ENCODE measurements at places on chromosomes 6 and 20. TPM values are rescaled to one million over a fixed set of nuclear protein-coding genes. Genes with fewer than 3 reads are reported as not detected.

DNA sequence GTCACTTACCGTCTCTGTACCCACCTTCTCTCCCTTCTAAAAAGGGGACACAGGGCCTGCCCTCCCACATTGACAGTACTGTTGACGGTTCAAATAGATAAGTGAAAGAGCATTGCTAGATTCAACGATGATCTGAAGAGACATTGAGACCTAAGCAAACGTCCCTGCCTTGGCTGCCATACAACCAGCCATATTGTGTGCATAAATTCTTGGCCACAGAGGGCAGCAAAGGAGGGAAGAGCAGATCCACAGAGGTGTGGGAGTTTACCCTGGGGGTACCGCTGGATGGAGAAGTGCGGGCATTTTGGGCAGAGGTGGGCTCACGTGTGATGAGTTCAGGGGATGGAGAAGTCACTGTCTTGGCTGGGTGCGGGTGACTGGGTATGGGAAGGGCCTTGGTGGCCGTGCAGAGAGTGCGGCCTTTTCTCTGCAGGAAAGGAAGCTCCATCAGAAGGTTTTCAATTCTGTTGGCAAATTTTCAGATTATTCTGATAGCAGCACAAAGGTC lies 85.6 kb downstream of the POPDC3 start:
- no peaks in the 10 kb centered on the region for H3K36me3 ChIP-seq
- no peak for DNase-seq
- no peaks in the 10 kb centered on the region for H3K4me1 ChIP-seq
- no peak overlapping the region for H3K27ac ChIP-seq

GRCh38 chr6:19325335-19325789 lies 511.8 kb upstream of the ID4 start:
- no peaks in the 10 kb centered on the region for H3K36me3 ChIP-seq
- no peak overlapping the region for H3K4me3 ChIP-seq
- no peak overlapping the region for H3K27ac ChIP-seq
- H3K27me3 ChIP-seq: no peaks in the 10 kb centered on the region
- H3K4me1 ChIP-seq: peaks cover 8% of the 10 kb centered on the region
- no peak for DNase-seq

DNA sequence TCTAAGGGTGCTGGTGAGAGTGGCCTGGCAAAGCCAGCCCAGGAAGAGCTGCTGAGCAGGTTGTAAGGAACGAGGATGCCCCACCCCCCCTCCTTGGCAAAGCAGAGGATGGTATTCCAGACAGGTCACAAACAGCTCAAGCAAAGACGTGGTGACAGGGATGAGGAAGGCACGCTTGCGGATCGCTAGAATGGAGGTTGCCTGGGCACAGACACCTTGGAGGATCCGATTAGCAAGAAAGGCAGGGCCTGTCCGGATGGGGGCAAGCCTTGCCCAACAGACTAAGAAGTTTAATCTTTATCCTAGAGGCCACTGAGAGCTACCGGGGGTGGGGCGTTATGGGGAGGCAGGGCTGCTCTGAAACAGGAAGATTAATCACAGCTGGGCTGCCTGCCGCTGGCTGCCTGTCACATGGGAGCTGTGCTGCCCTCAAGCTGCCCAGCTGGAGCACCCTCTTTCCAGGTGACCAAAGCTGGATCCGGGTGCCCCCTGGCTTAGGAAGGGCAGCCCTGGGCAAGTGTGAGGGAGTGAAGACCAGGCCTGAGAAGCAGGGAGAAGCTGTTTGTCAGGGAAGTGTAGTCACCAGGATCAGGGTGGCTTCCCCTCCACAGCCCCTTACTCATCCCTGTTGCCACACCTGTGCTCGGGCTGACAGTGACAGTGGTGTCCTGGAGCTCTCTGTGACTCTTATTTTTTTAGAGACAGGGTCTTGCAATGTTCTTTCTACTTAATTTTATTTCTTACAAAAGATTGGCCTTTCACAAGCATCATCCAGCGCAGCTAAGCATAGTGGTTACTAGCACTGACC lies 9.1 kb upstream of the MAPK13 start:
- H3K4me3 ChIP-seq: no peak overlapping the region
- H3K4me1 ChIP-seq: peaks cover 4% of the 10 kb centered on the region
- no peak overlapping the region for H3K27ac ChIP-seq
- no peaks in the 10 kb centered on the region for H3K36me3 ChIP-seq

- peaks cover 24% of the 10 kb centered on the region for H3K4me1 ChIP-seq
- H3K36me3 ChIP-seq: peaks cover 42% of the 10 kb centered on the region
- no peak for DNase-seq
- no peaks in the 10 kb centered on the region for H3K27me3 ChIP-seq
Measured at GRCh38 chr6:39225946-39226437, 3.3 kb downstream of the KCNK5 start.

DNA sequence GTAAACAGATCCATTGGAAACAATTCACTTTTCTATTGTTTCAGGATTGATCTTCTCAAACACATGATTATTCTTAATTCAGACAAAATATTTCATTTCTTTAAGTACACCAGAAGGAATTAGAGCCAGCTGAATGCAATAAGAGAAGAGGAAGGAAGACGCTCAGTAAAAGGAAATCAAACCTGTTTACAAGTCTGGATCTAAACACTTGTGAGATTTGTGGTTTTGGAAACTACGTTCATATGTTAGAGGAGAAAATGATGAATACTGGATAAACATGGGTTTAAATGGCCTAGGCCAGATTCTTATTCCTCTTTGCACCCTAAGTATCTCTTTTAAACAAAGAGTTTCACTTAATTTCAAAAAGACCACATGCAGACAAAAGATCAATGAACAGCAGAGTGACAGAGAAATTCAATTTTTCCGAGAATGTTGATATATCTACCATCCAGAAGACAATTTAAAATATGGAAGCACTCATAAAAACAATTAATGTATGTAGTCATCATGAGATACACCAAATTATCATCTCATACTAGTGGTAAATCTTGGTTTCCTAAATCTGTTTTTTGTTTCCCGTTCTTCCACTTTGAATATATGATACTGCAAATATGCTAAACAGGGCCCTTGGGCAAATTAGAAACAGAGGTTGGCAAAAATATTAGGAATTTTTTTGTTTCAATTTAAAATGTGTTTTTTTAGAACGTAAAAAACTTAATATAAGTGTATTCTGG lies 703.5 kb upstream of the CITED2 start:
- H3K4me1 ChIP-seq: no peaks in the 10 kb centered on the region
- no peak overlapping the region for H3K4me3 ChIP-seq
- no peaks in the 10 kb centered on the region for H3K36me3 ChIP-seq
- H3K27ac ChIP-seq: no peak overlapping the region
- H3K27me3 ChIP-seq: no peaks in the 10 kb centered on the region
- no peak for DNase-seq

GRCh38 chr20:14897608-14898007 lies 560.2 kb upstream of the FLRT3 start:
- no peaks in the 10 kb centered on the region for H3K4me1 ChIP-seq
- no peak for DNase-seq
- no peak overlapping the region for H3K27ac ChIP-seq
- no peak overlapping the region for H3K4me3 ChIP-seq
- H3K27me3 ChIP-seq: no peaks in the 10 kb centered on the region
- H3K36me3 ChIP-seq: no peaks in the 10 kb centered on the region

Gene PLN
- not detected for total RNA-seq

GRCh38 chr20:41358717-41359116 lies 7.9 kb downstream of the EMILIN3 start:
- no peak overlapping the region for H3K4me3 ChIP-seq
- DNase-seq: peak; percentile 24
- no peaks in the 10 kb centered on the region for H3K4me1 ChIP-seq
- H3K27ac ChIP-seq: no peak overlapping the region
- H3K27me3 ChIP-seq: no peaks in the 10 kb centered on the region

- H3K36me3 ChIP-seq: no peaks in the 10 kb centered on the region
- peaks cover 4% of the 10 kb centered on the region for H3K4me1 ChIP-seq
- no peaks in the 10 kb centered on the region for H3K27me3 ChIP-seq
- no peak for DNase-seq
Measured at GRCh38 chr20:63377951-63378381, 16.8 kb upstream of the CHRNA4 start.

DNA sequence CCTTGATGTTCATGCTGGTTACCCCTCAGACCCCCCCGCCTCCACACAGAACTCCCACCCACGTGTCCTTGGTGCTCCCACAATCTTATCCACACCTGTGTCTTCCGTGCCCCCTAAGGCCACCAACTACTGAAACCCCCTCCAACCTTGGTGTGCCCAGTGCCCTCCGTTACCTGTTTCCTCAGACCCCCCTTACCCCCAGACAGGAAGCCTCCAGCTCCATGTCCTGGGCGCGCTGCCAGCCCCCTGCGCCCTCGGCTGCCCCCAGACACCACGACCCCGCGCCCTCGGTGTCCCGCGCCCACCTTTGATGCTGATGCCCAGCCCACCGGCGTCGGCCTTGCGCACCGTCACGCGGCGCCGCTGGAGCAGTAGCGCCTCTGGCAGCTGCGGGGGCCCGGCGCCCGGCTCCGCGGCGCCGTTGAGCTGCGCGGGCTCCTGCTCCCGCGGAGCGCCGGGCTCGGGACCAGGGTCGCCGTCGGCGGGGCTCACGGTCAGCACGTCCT lies 504 bp downstream of the SNTA1 start:
- no peak overlapping the region for H3K27ac ChIP-seq
- no peaks in the 10 kb centered on the region for H3K4me1 ChIP-seq
- no peak for DNase-seq
- peaks cover 12% of the 10 kb centered on the region for H3K27me3 ChIP-seq
- peak overlapping the region; percentile 88 for H3K4me3 ChIP-seq

GRCh38 chr6:34531580-34532201 lies 24.4 kb downstream of the SPDEF start:
- H3K27ac ChIP-seq: no peak overlapping the region
- peak overlapping the region; percentile 75 for H3K4me3 ChIP-seq
- DNase-seq: peak; percentile 97
- peaks cover 3% of the 10 kb centered on the region for H3K36me3 ChIP-seq
- peaks cover 3% of the 10 kb centered on the region for H3K4me1 ChIP-seq
- H3K27me3 ChIP-seq: no peaks in the 10 kb centered on the region

Gene EMILIN3
- 6.7 TPM for total RNA-seq

GRCh38 chr6:163507965-163508364 lies 93.4 kb downstream of the QKI start:
- no peaks in the 10 kb centered on the region for H3K4me1 ChIP-seq
- H3K27ac ChIP-seq: no peak overlapping the region
- DNase-seq: no peak
- peaks cover 53% of the 10 kb centered on the region for H3K36me3 ChIP-seq
- no peaks in the 10 kb centered on the region for H3K27me3 ChIP-seq
- no peak overlapping the region for H3K4me3 ChIP-seq

Gene GINM1
- 22.7 TPM for total RNA-seq
